ENCODE measurements at places on chromosomes 3 and 15.
A peak's percentile ranks its signal among the peaks of the same experiment; 100 is the strongest.

- DNase-seq: no peak
Observed at GRCh38 chr3:192422997-192423342, 304.4 kb downstream of the FGF12 start.

- no peak for DNase-seq
Observed at GRCh38 chr3:15092686-15093085, 6.3 kb downstream of the RBSN start.

- DNase-seq: no peak
Observed at GRCh38 chr3:184355261-184356040, 6.0 kb downstream of the CLCN2 start.

- DNase-seq: no peak
Observed at GRCh38 chr15:65408324-65409035, 14.3 kb downstream of the IGDCC4 start.

- no peak for DNase-seq
Observed at GRCh38 chr15:49832511-49832910, 211.7 kb downstream of the DTWD1 start.

DNA sequence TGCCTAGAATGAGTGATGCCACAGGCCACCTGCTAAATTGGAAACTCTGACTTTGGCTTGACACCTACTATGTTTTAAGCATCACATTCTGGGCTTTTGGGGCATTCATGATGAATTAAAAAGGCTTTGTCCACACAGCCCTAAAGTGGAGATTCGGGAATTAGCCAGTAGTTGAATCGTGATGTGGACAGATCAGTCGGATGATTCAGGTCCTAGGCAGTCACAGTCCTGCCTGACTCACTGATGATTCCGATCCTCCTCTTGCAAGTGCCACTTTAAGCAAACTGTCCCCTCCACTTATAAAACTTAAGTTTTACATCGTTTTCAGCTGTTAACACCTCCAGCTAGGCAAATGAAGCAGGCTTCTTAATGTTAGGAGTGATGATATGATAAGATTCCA is 75.3 kb downstream of the SYNPR start:
- DNase-seq: no peak

DNA sequence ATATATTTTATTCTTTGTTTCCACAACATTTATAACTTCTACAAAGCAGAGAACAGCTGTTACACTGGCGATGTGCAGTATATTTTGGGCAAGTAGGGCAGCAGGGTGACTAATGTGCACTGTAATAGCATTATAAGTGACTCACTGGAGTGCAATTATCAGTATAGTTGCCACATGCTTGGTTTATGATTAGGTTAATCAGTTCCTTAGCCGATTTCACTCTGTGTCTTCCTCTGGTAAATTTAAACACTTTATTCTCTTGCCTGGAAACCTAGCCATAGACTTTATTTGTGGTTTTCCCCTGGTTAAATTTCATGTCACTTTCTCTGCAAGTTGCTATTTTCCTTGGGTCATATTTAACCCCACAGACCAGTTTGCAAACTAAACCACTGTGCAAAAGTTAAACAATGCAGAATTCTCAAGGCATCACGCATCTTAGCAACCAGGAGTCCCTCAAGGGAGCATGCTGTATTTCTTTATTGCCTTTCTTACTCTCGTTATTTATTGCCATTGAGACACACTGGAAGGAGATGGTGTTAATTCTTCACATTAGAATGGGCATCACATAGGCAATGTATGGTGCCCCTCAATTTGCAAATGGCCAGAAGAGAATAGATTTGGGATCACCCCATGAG is 690.2 kb upstream of the DPPA4 start:
- peak; percentile 64 for DNase-seq

DNA sequence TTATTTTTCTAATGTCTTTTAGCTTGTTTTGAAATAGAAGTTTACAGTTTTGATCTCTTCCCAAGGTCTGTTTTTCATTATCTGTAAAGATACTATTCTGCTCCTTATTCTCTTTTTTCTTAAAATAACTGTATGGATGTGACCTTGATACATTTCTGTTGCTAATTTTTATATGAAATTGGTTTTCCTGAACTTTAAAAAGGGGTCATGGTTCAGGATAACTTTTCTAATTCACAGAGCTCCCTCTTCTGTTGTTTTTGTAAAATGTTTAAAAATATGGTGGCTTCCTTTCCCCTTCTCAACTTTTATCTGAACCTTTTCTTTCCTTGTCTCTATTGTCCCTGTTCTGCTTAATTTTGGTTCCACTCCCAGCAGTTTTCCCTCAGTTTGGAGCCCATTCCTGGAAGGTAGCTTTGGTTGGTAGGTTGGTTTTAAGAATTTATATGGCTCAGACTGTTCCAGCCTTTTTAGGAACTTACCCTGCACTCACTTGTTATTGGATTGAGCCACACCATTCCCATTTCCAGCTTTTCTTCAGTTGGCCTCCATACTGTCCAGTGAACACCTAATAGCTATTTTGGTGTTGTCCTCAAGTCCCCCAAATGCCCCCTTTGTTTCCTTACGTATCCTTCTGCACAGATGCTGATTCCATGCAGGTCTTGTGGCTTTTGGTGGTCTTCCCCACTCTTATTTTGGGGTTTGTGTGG is 70.3 kb downstream of the SLMAP start:
- no peak for DNase-seq

All from retinal pigment epithelial cell (primary cell).